ENCODE measurements at places on chromosomes 11 and 22. TPM values are rescaled to one million over a fixed set of nuclear protein-coding genes. Genes with fewer than 3 reads are reported as not detected.

DNA sequence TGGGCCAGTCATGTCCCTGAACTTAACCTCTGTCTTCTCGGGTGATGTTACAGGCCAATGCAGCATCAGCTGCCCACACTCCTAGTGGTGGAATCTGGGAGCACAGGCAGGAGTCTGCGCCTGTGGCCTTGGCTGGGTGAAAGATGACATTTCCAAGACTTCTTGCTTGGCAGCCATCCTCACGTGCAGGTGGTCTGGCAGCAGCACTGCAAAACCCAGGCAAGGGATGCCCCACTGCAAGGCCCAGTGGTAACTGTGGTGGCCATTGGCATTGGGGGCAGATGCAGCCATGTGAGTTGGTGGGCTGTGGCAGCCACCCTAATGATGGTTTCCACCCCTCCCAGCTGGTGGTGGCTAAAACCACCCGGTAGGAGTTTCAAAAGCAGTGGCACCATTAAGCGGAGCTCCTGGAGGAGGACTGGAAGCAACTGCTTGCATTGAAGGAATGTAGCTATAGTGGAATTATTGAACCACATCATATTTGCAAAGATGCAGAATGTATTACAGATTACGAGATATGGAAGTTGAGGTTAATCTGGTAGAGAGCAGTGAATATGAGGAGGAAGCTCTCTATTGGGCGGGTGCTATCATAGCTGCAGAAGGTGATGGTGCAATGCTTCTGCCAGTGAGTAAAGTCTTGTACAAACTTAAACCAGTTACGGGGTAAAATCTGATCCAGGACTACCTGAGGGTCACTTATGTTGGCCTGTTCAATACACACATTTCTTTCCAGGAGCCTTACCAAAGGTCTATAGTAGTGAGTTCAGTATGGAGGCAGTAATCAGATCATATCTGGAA lies 120.7 kb upstream of the TOP3B start:
- no peak overlapping the region for H3K27ac ChIP-seq
- H3K27me3 ChIP-seq = peaks cover 30% of the 10 kb centered on the region
- no peaks in the 10 kb centered on the region for H3K4me1 ChIP-seq
- DNase-seq = peak; percentile 88

GRCh38 chr11:120303004-120303637 lies 22.0 kb upstream of the TLCD5 start:
- no peaks in the 10 kb centered on the region for H3K36me3 ChIP-seq

Gene IGLL5
- not detected for total RNA-seq

Gene BIRC3
- total RNA-seq = 0.09 TPM

GRCh38 chr11:122734848-122735496 lies 79.5 kb downstream of the UBASH3B start:
- H3K27me3 ChIP-seq = peaks cover 10% of the 10 kb centered on the region
- H3K4me1 ChIP-seq = peaks cover 16% of the 10 kb centered on the region
- no peak for DNase-seq
- H3K27ac ChIP-seq = no peak overlapping the region
- no peaks in the 10 kb centered on the region for H3K36me3 ChIP-seq
- no peak overlapping the region for H3K4me3 ChIP-seq

GRCh38 chr11:46309814-46310259 lies 32.4 kb downstream of the CREB3L1 start:
- H3K4me1 ChIP-seq = no peaks in the 10 kb centered on the region
- no peaks in the 10 kb centered on the region for H3K27me3 ChIP-seq
- H3K27ac ChIP-seq = no peak overlapping the region
- DNase-seq = no peak

Gene TMEM191C
- 4.4 TPM for total RNA-seq

DNA sequence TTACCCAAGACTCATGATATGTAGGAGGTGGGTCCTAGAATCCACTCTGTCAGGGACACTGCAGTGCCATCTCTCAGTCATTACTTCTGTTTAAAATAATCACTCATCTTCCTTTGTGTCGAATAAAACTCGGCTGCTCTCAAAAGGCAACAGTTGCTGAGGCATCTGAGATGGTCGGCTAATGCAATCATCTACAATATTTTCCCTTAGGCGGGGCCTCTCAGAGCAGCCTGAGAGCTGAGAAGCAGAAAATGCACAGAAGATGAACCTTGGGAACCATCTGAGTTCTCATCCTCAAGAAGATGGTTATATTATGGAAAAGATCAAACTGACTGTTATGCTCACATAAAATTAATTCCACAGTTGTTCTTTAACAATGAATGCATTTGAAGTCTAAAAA lies 1518.2 kb upstream of the TENM4 start:
- H3K36me3 ChIP-seq = no peaks in the 10 kb centered on the region
- no peak overlapping the region for H3K27ac ChIP-seq
- H3K4me1 ChIP-seq = no peaks in the 10 kb centered on the region
- DNase-seq = no peak

GRCh38 chr11:103070142-103070541 lies 21.8 kb downstream of the DCUN1D5 start:
- no peak overlapping the region for H3K4me3 ChIP-seq
- DNase-seq = no peak
- H3K4me1 ChIP-seq = no peaks in the 10 kb centered on the region

Gene C11orf98
- total RNA-seq = 82.8 TPM

Gene EIF3F
- 351 TPM for total RNA-seq

Gene MPPED2
- total RNA-seq = 18.7 TPM

DNA sequence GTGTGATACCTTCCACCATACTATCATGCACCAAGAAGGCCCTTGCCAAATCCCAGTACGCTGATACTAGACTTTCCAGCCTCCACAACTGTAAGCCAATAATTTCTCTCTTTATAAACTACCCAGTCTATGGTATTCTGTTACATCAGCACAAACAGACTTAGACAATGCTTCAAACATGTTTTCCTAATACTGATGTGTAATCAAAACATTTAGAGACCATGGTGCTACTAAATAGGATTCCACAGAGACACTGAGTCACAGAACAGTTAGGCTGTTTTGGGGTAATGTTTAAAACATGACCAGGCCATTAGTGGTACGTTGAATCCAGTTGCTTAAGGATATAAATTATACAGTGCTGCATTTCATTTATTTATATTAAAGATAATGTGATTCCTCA lies 103.7 kb downstream of the PICALM start:
- H3K4me3 ChIP-seq = no peak overlapping the region
- H3K27me3 ChIP-seq = no peaks in the 10 kb centered on the region
- no peak for DNase-seq
- peaks cover 4% of the 10 kb centered on the region for H3K4me1 ChIP-seq
- H3K27ac ChIP-seq = no peak overlapping the region
- peaks cover 88% of the 10 kb centered on the region for H3K36me3 ChIP-seq

GRCh38 chr11:28090052-28090749 lies 17.8 kb downstream of the KIF18A start:
- no peak for DNase-seq
- H3K4me1 ChIP-seq = no peaks in the 10 kb centered on the region
- peaks cover 39% of the 10 kb centered on the region for H3K36me3 ChIP-seq
- no peak overlapping the region for H3K4me3 ChIP-seq

Gene OR51E2
- not detected for total RNA-seq

- no peak overlapping the region for H3K4me3 ChIP-seq
- H3K27ac ChIP-seq = no peak overlapping the region
- no peaks in the 10 kb centered on the region for H3K4me1 ChIP-seq
- H3K36me3 ChIP-seq = no peaks in the 10 kb centered on the region
- no peak for DNase-seq
Measured at GRCh38 chr22:25368271-25368670, 148.8 kb downstream of the CRYBB2 start.

DNA sequence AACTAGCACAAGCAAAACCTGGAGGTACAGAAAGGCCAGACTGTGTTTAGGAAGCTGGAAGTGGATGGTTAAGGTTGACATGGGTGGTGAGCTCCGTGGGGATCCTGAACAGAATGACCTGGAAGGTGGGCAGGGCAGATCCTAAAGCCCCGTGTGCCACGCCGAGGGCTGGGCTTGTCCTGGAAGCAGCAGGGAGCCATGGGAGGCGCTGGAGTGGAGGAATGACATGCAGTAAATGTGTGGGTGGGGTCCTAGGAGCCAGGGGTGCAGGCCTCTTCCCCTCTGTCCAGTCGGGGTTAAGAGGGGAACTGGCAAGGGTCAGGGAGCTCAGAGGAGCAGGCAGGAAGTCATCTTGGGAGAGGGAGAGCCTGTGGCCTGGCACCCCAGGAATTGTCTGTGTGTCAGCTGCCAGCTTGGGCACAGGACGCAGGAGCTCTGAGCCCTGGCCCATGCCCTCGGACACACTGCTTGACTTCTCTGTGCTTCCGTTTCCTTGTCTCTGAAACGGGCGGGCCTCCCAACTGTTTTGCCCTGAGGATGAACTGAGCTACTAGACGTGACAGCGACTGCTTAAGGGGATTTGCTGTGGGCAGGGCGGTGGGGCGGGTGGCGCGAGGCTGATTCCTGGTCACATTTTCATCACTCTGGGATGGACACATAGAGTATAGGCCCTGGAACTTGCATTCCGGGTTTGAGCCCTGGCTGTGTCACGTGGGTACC lies 75.7 kb downstream of the MPPED1 start:
- H3K27ac ChIP-seq = no peak overlapping the region
- H3K36me3 ChIP-seq = no peaks in the 10 kb centered on the region

DNA sequence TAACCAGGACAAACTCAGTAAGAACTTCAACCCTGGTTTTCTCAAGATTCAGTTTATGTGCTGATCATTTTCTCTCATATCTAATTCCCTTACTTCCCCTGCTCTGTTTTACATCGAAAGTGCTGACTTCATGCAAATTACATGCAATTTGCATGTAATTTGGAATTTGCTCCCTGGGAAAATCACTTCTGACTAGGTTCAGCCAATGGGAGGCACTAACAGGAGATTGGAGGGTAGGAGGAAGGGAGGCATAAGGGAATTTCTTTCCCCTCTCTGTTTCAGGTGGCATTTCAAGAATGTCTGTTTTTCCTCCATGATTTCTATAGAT lies 363.3 kb upstream of the CCDC90B start:
- H3K4me3 ChIP-seq = no peak overlapping the region
- H3K27ac ChIP-seq = no peak overlapping the region
- H3K36me3 ChIP-seq = no peaks in the 10 kb centered on the region
- no peaks in the 10 kb centered on the region for H3K4me1 ChIP-seq
- H3K27me3 ChIP-seq = no peaks in the 10 kb centered on the region
- DNase-seq = no peak

Gene TRIM49D2
- not detected for total RNA-seq

DNA sequence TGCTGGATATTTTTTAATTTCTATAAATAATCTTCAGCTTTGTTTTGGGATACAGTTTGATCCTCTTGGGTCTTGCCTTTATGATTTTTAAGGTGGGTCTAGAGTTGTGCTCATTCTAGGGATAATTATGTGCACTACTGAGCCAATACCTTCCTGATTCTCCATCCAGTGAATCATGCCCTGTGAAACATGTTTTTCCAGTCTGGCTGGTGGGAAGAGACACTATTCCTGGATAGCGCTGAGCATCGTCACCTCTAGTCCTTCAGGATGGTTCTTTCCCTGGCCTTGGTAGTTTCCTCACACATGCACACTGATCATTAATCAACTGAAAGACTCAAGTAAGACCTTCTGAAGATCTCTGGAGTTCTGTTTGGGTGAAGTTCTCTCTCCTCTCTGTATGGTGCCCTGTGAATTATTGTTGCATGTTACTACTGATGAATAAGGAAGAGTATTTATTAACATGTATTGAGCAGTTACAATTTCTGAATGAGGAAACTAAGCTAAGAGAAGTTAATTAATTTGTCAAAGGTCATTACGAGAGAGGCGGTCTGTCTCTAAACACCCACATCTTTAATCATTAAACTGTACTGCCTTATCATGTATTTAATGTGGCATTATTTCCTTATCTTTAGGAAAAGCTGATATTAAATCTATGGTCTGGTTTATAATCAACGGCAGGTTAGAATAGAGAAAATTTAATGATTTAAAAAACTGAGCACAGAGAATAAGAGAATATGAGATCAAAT lies 39.1 kb upstream of the LIPT2 start:
- no peak for DNase-seq
- H3K36me3 ChIP-seq = no peaks in the 10 kb centered on the region
- H3K4me1 ChIP-seq = no peaks in the 10 kb centered on the region
- H3K27me3 ChIP-seq = no peaks in the 10 kb centered on the region
- H3K4me3 ChIP-seq = no peak overlapping the region
- H3K27ac ChIP-seq = no peak overlapping the region

- H3K27me3 ChIP-seq = no peaks in the 10 kb centered on the region
- DNase-seq = peak; percentile 84
- H3K4me3 ChIP-seq = no peak overlapping the region
- no peaks in the 10 kb centered on the region for H3K4me1 ChIP-seq
- H3K27ac ChIP-seq = no peak overlapping the region
- no peaks in the 10 kb centered on the region for H3K36me3 ChIP-seq
Measured at GRCh38 chr11:133787379-133788141, 57.8 kb downstream of the SPATA19 start.

DNA sequence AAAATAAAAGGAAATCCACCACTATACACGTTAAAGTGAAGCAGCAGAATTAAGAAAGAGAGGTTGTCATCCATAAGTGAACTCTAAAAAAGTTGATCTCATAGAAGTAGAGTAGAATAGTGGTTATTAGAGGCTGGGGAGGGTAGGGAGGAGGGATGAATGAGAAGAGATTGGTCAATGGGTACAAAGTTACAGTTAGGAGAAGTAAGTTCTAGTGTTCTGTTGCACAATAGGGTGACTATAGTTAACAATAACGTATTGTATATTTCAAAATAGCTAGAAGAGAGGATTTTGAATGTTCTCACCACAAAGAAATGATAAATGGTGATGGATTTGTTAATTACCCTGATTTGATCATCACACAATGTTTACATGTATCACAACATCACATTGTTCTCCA lies 72.0 kb downstream of the CD82 start:
- H3K27ac ChIP-seq = no peak overlapping the region
- H3K36me3 ChIP-seq = no peaks in the 10 kb centered on the region
- H3K27me3 ChIP-seq = no peaks in the 10 kb centered on the region
- DNase-seq = no peak
- H3K4me1 ChIP-seq = peaks cover 4% of the 10 kb centered on the region
- no peak overlapping the region for H3K4me3 ChIP-seq

Data from endodermal cell (in vitro differentiated cells).